Transverse colon (tissue), 4 donors: ENCODE measurements at places on chromosomes 4 and X. TPM values are rescaled to one million over a fixed set of nuclear protein-coding genes. Genes with fewer than 3 reads are reported as not detected.

GRCh38 chr4:5029447-5029846, 10.2 kb upstream of the CYTL1 start:
- no peak for DNase-seq

Gene REELD1
- total RNA-seq, result not detected

DNA sequence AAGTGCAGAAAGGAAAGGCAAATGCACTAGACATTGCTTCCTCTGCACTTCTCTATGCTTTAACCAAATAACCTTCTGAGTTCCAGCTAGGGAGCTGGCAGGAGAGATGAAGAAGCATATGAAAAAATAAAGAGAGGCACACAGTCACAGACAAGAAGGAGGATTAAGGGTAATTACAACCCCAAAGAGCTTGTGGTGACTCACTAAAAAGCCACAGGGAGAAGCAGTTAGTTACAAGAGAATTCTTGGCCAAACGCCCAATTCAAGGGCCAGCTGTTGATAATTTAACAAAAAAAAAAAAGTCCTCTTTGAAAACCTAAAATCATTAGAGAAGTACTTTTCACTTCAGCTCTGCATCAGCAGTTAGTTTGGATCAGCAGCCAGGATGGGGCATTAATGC, 478.0 kb downstream of the KCNIP4 start:
- DNase-seq, result no peak

Gene FGG
- total RNA-seq, result not detected

Gene SYP
- 7.6 TPM for total RNA-seq

DNA sequence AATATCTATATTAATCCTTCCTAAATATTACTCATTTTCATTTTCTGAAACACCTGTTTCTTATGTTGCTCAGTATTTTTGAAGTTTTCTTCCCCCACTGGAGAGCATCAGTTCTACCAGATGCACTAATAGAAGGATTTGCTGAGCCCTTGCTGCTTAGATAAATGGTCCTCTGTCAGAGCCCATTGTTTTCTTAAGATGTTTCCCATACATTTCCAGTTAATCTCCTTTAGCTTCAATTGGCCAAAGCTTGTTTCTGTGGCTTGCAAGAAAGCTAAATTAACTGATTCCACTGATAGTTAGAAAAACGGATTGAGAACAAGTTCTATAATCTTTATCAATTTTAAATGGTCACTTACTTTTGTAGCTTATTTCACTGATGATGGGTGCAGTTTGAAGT, 1425.5 kb downstream of the PCDH18 start:
- no peak for DNase-seq

Gene SLC7A11
- 0.82 TPM for total RNA-seq

DNA sequence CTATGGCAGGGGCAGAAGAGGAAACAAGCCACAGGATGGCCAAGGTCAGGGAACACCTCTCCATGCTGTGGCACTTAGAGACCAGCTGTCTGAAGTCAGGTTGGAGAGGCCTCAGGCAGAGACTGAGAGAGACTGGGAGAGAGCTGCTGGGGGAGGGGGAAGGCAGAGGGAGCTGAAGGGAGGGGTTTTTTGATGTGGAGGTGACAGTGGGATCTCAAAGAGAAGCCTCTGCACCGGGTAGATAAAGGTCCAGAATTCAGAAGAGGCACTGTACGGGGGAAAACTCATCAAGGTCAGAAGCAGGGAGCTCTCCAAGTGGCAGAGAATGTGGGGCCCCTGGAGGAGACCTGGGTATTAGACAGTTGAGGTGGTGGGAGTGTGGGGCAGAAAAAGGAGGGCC, 41.6 kb upstream of the HMGB3 start:
- no peak for DNase-seq
